ENCODE measurements at places on chromosomes 5 and 9. TPM values are rescaled to one million over a fixed set of nuclear protein-coding genes. Genes with fewer than 3 reads are reported as not detected.
A peak's percentile ranks its signal among the peaks of the same experiment; 100 is the strongest.

- H3K27ac ChIP-seq = no peak within 1 kb of the TSS
- H3K4me1 ChIP-seq = peaks cover 23% of the 10 kb centered on the region
- no peaks in the 10 kb centered on the region for H3K36me3 ChIP-seq
- peaks cover 70% of the 10 kb centered on the region for H3K27me3 ChIP-seq
- peak within 1 kb of the TSS; percentile 58 for H3K4me3 ChIP-seq
Observed at GRCh38 chr9:122370869-122371755, at the start of gene PTGS1. Gene PTGS1, plus strand, starts transcription at chr9:122371024. Its CDS starts 61 bp downstream, at chr9:122371085.

The SPAG8 gene
- total RNA-seq = 0.89 TPM

- H3K4me3 ChIP-seq = no peak overlapping the region
- no peaks in the 10 kb centered on the region for H3K36me3 ChIP-seq
- no peak for DNase-seq
Observed at GRCh38 chr9:137306850-137307254, 4.8 kb upstream of the NRARP start.

GRCh38 chr5:95934207-95934804 lies 27.3 kb downstream of the ELL2 start:
- H3K4me3 ChIP-seq = no peak overlapping the region
- no peak overlapping the region for H3K27ac ChIP-seq
- H3K36me3 ChIP-seq = no peaks in the 10 kb centered on the region

- no peak for DNase-seq
- H3K27me3 ChIP-seq = peaks cover 51% of the 10 kb centered on the region
- no peak overlapping the region for H3K4me3 ChIP-seq
- no peaks in the 10 kb centered on the region for H3K4me1 ChIP-seq
- no peaks in the 10 kb centered on the region for H3K36me3 ChIP-seq
Observed at GRCh38 chr5:181138258-181138657, 7.3 kb upstream of the OR2V1 start.

DNA sequence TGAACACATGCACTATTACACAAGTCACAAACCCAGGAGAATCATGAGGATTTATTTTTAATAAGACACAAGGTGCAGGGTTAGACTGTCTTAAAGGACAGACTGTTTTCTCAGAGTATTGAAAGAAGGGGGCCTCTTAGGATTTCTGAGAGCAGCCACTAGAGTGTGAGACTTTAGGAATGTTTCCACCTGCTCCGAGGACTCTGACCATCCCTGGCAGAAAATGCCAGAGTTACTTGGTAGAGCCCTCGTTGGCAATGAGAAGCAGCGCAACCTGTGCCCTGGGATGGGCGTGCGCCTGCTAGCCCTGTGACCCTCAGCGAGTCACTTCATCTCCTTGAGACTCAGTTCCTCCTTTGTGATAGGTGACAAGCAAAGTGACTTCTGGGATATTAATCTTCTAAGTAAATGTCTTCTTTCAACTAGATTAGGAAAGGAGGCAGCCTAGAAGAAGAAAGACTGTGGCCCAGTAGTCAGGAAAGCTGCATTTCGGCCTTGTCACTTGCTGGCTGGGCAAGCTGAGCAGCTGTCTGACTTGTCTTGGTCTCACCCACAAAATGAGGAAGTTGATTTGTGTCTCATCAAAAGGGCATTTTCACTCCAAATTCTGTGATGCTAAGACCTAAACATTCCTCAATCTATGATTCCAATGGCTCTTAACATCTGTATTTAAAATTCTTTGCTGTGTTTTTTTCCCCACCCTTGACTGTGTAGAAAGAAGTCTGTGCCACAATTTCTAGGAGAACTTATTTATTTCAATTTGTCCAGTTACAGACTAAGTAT lies 60.5 kb downstream of the PTCD2 start:
- no peaks in the 10 kb centered on the region for H3K36me3 ChIP-seq
- H3K27ac ChIP-seq = no peak overlapping the region
- no peaks in the 10 kb centered on the region for H3K27me3 ChIP-seq

DNA sequence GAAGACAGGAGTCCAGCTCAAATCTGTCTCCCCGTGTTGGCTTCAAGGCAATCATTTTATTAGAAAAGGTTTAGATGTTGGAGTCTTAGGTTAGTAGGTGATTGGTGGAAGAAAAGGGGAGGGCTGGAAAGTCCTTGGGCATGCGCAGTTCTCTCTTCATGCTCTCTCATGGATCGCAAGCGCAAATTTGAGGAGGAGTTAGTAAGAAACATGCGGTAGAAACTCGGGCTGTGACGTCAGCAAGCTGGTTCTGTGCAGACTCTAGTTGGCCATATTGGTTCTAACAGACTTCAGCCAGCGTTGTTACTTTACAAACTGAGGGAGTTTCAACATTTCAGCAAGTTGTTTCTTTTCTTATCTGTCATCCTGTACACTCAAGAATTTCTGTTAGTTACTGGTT lies 392.2 kb downstream of the CDK5RAP2 start:
- no peaks in the 10 kb centered on the region for H3K36me3 ChIP-seq
- DNase-seq = no peak

- DNase-seq = no peak
- no peak overlapping the region for H3K27ac ChIP-seq
- peaks cover 22% of the 10 kb centered on the region for H3K36me3 ChIP-seq
- H3K4me3 ChIP-seq = no peak overlapping the region
- H3K4me1 ChIP-seq = no peaks in the 10 kb centered on the region
- H3K27me3 ChIP-seq = no peaks in the 10 kb centered on the region
Observed at GRCh38 chr9:129868872-129869486, 33.7 kb downstream of the USP20 start.

The IL3 gene
- not detected for total RNA-seq

GRCh38 chr9:107863396-107863795 lies 373.8 kb upstream of the KLF4 start:
- H3K4me1 ChIP-seq = peaks cover 19% of the 10 kb centered on the region
- peak overlapping the region; percentile 21 for H3K27ac ChIP-seq
- peaks cover 2% of the 10 kb centered on the region for H3K27me3 ChIP-seq
- no peak overlapping the region for H3K4me3 ChIP-seq
- no peak for DNase-seq

The MAP1B gene
- total RNA-seq = 60.8 TPM

The CFAP77 gene
- total RNA-seq = not detected

DNA sequence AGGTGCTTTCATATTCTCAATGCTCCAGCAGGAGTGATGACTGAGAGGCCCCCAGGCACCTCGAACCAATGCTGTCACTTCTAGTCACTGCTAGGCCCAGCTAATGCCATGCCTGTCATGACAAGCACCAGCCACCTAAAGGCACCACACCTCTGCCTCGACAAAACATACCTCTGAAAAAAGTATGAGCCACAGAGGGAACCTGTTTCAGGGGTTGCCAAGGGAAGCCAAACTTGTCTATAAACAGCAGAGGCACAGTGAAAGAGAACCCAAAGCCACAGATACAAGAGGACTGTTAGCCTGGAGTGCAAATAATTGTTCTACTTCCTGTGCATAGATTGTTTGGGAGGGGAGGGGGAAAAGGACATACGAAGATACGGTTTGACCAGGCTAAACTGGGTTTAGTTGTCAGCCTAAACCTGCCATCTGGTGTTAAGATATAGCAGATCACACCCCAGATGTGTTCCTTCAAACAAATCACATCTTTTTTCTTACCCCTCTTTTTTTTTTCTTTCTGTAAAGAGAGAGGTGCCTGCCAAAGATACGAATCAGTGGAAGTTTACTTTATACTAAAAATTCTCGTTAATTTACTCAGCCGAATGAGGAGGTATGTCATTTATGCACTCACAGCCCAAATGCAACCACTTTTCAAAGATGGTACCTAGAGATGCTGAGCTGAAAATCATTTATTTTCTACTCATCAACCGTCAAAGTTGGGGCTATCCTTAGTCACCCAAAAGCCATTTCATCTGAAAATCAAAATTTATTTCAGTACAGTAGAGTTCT lies 45.7 kb downstream of the BNC2 start:
- no peak for DNase-seq
- peaks cover 64% of the 10 kb centered on the region for H3K4me1 ChIP-seq
- H3K4me3 ChIP-seq = no peak overlapping the region
- H3K27ac ChIP-seq = peak overlapping the region; percentile 86

The RICTOR gene
- total RNA-seq = 46.4 TPM

The GFI1B gene
- total RNA-seq = not detected

- no peaks in the 10 kb centered on the region for H3K27me3 ChIP-seq
- H3K4me3 ChIP-seq = no peak overlapping the region
- no peak for DNase-seq
- H3K36me3 ChIP-seq = peaks cover 56% of the 10 kb centered on the region
Observed at GRCh38 chr5:32265902-32266301, 46.8 kb downstream of the MTMR12 start.

The ATG12 gene
- 43.0 TPM for total RNA-seq

DNA sequence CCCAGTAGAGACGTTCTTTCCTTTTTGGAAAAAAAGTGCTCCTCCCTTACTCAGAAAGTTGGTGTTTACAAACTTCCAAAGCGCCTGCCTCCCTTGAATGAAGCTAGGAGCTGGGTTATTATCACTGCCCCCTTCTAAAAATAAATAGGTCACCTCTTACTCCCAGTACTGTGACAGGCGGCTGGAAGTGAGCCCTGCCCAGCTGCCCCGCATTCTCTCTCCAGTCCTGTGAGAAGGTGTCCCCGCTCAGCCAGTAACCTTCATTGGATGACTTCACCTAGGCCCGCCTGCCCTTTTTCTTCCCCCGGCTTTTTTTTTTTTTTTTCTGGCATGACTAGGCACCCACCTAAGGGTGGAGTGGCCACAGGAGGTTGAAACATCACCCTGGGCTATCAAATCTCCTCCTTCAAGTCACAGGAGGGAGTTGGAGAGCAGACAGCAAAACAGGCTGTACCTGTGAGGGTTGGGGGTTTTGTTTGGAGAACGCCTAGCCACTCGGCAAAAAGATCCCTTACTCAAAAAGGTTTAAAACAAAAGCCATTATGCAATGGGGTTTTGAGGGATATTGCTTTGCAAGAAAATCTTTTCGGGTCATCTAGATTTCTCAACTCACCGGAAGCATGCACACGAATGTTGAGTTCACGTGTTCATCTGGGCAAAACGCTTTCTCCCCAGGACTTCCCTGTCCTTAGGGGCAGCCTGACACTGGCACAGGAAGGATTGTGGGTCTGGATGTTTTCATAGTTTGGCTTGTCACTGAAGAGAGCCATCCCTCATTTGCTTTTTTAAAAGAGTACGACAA lies 43.3 kb upstream of the ZNF622 start:
- peak overlapping the region; percentile 32 for H3K27ac ChIP-seq
- H3K27me3 ChIP-seq = peaks cover 7% of the 10 kb centered on the region
- no peaks in the 10 kb centered on the region for H3K36me3 ChIP-seq
- DNase-seq = no peak
- H3K4me1 ChIP-seq = peaks cover 12% of the 10 kb centered on the region

DNA sequence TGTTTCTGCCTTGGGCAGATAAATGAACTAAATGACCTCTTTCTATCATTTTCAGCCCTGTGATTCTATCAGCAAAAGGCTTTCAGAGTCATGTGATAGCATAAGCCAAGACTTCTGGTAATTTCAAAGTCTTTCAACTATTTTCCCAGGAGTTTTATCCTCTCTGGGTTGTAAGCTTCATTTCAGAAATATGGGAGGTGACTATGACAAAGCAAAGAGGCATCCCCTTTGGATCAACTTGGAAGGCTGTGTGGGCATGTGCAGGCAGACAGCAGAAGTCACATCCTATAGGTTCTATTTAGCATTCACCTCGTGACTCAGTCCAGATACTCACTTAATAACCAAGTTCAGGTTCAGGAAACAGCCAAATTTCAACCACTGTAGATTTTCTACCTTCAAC lies 149.0 kb upstream of the FST start:
- no peaks in the 10 kb centered on the region for H3K36me3 ChIP-seq
- no peaks in the 10 kb centered on the region for H3K4me1 ChIP-seq
- no peaks in the 10 kb centered on the region for H3K27me3 ChIP-seq
- no peak overlapping the region for H3K4me3 ChIP-seq

DNA sequence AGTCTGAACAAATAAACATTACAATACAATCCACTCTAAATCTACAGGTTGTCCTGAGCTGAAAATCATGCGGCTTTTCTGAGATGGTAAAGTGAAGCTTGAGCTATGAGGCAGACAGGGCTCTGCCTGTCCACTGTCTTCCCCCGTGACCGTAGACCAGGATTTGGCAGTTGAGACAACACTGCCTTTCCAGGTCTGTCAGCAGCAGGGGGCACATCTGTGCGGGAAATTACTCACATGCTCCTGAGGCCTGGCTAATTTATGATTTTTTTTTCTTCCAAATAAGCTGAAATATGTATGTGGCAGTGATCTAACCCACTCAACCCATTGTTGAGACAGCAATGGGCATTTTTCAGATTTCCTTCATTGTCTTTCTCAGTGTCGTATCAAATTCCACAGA lies 307.9 kb downstream of the FBXL7 start:
- H3K27ac ChIP-seq = peak overlapping the region; percentile 60
- peaks cover 34% of the 10 kb centered on the region for H3K36me3 ChIP-seq
- H3K4me1 ChIP-seq = peaks cover 33% of the 10 kb centered on the region

GRCh38 chr9:18888290-18888689 lies 144.7 kb downstream of the SAXO1 start:
- H3K4me1 ChIP-seq = peaks cover 19% of the 10 kb centered on the region
- no peak overlapping the region for H3K27ac ChIP-seq
- no peak overlapping the region for H3K4me3 ChIP-seq
- H3K27me3 ChIP-seq = no peaks in the 10 kb centered on the region

GRCh38 chr5:168207450-168208029 lies 83.9 kb upstream of the WWC1 start:
- H3K4me3 ChIP-seq = no peak overlapping the region
- H3K4me1 ChIP-seq = no peaks in the 10 kb centered on the region
- H3K27me3 ChIP-seq = no peaks in the 10 kb centered on the region
- DNase-seq = no peak
- H3K27ac ChIP-seq = no peak overlapping the region

The ARL14EPL gene
- 0.25 TPM for total RNA-seq

GRCh38 chr9:100774962-100775361 lies 197.1 kb downstream of the CAVIN4 start:
- peaks cover 12% of the 10 kb centered on the region for H3K27me3 ChIP-seq
- H3K36me3 ChIP-seq = no peaks in the 10 kb centered on the region
- no peaks in the 10 kb centered on the region for H3K4me1 ChIP-seq
- no peak overlapping the region for H3K27ac ChIP-seq
- DNase-seq = no peak
- H3K4me3 ChIP-seq = no peak overlapping the region

- DNase-seq = no peak
- H3K27me3 ChIP-seq = peaks cover 73% of the 10 kb centered on the region
- H3K4me1 ChIP-seq = peaks cover 4% of the 10 kb centered on the region
- no peaks in the 10 kb centered on the region for H3K36me3 ChIP-seq
- no peak overlapping the region for H3K27ac ChIP-seq
- no peak overlapping the region for H3K4me3 ChIP-seq
Observed at GRCh38 chr5:1391691-1392090, 46.8 kb upstream of the CLPTM1L start.
